ENCODE measurements at places on chromosomes 13 and 19.

- DNase-seq, result no peak
Measured at GRCh38 chr13:24097667-24098066, 62.9 kb upstream of the SPATA13 start.

GRCh38 chr19:45592366-45592765 lies 7.8 kb upstream of the OPA3 start:
- no peak for DNase-seq

DNA sequence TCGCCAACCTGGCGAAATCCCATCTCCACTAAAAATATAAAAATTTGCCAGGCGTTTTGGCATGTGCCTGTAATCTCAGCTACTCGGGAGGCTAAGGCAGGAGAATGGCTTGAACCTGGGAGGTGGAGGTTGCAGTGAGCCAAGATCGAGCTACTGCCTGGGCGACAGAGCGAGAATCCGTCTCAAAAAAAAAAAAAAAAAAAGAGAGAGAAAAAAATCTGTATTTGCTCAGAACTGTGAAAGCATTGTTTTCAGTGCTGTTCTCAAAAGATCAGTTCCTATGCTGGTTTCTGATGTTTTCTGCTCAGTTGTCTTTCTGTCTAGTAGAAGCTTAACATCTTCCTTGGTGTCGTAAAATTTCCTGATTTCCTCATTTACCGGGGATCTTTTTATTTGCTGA lies 2.5 kb downstream of the SF3A2 start:
- no peak for DNase-seq

GRCh38 chr13:110162053-110162452 lies 144.9 kb downstream of the COL4A1 start:
- DNase-seq, result no peak

DNA sequence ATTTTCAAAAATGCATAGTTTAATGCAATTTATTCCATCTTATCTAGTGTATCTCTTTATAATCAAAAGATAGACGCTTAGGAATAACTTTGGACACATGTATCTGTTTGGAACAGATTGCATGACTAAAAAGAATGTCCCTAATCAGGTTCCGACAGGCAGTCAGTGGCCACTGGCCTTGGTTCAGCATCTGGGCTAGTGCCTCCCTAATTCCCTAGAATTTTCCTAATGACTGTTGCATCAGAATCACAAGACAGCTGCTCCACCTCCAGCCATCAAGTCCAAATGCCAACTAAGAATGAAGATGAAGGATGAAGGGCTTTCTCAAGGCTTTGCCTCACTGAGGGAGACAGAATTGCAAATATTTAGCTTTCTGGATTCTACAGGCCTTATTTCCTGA lies 173.8 kb downstream of the EFNB2 start:
- DNase-seq, result no peak

DNA sequence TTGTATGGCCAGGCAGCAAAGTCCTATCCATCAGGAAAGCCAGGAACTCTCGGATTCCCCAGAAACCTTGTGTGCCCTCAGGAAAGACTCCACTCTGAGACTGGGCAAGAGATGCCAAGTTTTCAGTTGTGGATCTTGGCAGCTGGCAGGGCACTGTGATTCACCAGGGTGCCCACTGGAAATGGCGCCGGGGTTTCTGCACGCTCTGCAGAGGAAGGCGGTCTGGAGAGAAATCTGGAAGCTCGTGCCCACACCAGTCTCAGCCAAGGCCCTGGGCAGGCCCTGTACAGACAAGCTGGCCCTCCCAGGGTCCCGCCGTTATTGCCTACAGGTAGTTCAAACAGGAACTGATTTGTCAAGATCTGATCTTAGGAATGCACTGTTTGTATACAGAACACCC lies 4.9 kb downstream of the NAPA start:
- no peak for DNase-seq

GRCh38 chr19:43726736-43727592 lies 11.1 kb downstream of the IRGC start:
- DNase-seq, result no peak

DNA sequence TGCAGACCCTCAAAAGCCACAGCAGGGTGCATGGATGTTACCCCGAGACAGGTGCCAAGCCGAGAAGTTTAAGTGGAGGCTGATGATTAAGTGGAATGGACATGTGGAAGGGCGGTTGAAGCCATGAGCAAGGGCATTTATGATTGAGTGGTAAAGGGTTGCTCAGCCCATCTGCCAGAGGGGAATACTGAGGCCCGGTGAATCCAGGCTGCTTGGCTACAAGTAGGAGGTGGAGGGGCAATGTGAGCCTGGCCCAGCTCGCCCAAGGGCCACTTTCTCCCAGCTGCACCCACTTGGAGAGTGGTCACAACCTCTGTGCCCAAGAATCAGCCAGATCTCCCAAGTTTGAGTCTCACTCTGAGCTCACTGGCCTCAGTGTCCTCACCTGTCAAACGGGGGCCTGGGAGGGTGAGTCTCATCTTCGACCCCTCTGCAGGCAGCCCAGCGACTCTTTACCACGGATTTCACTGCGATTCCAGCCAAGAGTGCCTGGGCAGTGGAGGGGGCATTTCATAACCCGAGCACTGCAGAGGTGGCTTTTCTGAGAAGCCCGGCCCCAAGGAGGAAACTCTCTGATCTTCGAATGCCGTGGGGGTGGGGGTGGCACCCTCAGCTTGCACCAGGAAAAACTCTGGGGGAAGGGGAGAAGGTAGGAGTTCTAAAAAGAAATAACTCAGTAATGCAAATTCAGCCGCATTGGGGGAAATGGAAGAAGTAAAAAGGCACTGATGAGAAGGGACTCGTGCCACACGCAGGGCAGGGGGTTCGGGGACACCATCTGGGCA lies 62.9 kb upstream of the KLF2 start:
- no peak for DNase-seq

- no peak for DNase-seq
Measured at GRCh38 chr19:35447606-35448469, at the start of gene FFAR2. Gene FFAR2 (plus strand): TSS chr19:35448257. CDS start chr19:35449715, 1,458 bp downstream.

GRCh38 chr13:25683662-25684370 lies 312.0 kb downstream of the ATP8A2 start:
- no peak for DNase-seq

GRCh38 chr13:32113532-32113931 lies 82.0 kb downstream of the FRY start:
- no peak for DNase-seq

GRCh38 chr13:85864963-85865530 lies 65.8 kb upstream of the SLITRK6 start:
- peak; percentile 13 for DNase-seq

DNA sequence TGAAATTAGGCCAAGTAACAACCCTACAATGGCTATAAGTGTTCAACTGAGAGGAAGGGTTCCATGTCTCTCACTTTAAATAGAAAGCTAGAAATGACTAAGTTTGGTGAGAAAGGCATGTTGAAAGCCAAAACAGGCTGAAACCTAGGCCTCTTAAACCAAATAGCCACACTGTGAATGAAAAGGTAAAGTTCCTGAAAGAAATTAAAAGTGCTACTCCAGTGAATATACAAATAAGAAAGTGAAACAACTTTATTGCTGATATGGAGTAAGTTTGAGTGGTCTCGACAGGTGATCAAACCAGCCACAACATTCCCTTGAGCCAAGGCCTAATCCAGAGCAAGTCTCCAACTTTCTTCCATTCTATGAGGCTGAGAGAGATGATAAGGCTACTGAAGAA lies 209.6 kb downstream of the KLF12 start:
- DNase-seq, result no peak

GRCh38 chr13:80389073-80390038 lies 48.4 kb upstream of the SPRY2 start:
- no peak for DNase-seq

GRCh38 chr19:56356944-56357343 lies 36.4 kb downstream of the ZNF582 start:
- DNase-seq, result no peak

- DNase-seq, result no peak
Measured at GRCh38 chr19:325937-326565, 18.5 kb downstream of the MIER2 start.

DNA sequence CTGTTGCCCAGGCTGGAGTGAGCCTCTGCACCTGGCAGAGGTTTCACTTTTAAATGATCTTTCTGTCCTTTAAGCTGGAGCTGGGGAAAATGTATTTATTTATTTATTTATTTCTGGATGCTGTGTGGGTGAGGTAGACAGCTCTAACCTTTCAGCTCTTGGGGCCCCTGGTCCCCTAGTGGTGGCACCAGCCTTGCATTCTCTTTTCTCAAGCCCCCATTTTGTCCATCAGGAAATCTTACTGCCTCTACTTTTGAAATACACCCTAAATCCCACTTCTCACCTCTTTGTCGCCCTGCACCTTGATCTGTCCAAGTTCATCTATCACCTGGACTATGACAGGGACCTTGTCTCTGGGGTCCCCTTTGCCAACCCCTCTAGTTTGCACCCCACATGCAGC lies 2.1 kb upstream of the B9D2 start:
- no peak for DNase-seq

- DNase-seq, result no peak
Measured at GRCh38 chr19:46216612-46217011, 12.9 kb upstream of the IGFL1 start.

GRCh38 chr19:35395382-35396199 lies 24.7 kb downstream of the GPR42 start:
- no peak for DNase-seq

GRCh38 chr13:46578590-46578975 lies 25.6 kb downstream of the LRCH1 start:
- no peak for DNase-seq

DNA sequence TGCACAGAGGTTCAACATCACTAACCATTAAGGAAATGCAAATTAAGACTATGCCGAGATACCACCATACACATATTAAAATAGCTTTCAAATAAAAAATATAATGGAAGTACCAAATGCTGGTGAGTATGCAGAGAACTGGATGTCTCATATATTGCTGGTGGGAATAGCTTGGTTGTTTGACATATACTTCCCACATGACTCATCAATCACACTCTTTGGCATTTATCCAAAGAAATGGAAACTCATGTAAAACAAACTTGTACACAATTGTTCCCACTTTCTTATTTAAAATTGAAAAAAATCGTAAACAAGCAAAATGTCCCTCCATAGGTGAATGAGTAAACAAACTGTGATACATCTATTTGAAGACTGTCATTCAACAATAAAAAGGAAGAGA lies 982.6 kb upstream of the ATXN8OS start:
- no peak for DNase-seq

DNA sequence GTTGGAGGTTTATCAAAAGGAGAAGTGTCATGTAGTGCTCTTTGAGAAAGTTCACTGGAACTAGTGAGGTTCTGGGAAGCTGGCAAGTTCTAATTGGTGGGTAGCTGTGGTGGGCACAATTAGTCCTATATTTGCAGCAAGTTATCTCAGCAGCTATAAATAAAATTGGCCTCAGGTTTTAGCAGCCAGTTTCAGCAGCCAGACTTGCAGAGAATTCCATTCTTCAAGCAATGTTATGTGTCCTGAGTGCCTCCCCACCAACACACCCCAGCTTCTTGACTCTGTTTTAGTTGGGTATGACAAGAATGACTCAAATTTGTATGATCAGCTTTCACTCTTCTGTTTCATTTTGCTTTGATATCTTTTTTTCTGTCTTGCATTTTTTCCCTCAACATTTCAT lies 4.7 kb downstream of the IFT88 start:
- DNase-seq, result no peak

GRCh38 chr19:35512831-35513627 lies 420 bp downstream of the DMKN start:
- DNase-seq, result no peak
